ENCODE measurements at places on chromosomes 3 and 15.

- no peak for DNase-seq
Observed at GRCh38 chr3:152030320-152030719, 156.9 kb downstream of the SUCNR1 start.

DNA sequence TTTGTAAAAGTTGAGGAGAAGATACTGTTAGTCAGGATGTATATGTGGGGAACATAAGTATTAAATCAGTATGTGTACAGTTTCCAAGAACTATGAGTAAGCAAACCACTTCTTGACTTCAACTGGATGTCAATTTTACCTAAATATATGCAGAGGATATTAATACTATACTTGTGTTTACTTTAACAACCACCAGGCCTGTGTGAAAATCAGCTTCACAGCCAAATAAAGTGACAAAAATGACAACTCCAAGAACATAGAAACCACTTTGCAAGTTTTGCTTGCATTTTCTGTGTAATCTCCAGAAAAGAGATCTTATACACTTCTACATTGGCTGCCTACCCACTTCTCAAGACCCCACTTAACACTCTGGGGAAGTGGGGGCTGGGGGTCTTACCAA, 293.3 kb upstream of the RORA start:
- DNase-seq = no peak

- no peak for DNase-seq
Observed at GRCh38 chr3:113008117-113008516, 17.3 kb downstream of the GTPBP8 start.

- DNase-seq = no peak
Observed at GRCh38 chr3:57434041-57434440, 110.1 kb downstream of the DNAH12 start.
